ENCODE measurements at places on chromosomes 3 and 15.

DNA sequence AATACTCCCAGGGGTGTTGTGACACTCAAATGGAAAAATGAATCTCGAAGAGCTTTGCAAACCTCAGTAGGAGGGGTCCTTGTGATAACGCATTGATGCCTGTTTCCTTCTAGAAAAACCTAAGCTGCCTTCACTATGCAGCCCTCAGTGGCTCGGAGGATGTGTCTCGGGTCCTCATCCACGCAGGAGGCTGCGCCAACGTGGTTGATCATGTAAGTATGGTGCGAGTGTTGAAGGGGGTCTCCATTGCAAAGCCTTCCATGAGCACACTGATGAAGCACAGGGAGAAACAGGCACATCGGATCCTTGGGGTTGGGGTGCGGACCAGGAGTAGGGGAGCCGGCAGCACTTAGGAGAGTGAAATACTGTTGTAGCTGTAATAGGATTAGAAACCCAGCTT lies 22.3 kb downstream of the ANKDD1A start:
- DNase-seq, result no peak

DNA sequence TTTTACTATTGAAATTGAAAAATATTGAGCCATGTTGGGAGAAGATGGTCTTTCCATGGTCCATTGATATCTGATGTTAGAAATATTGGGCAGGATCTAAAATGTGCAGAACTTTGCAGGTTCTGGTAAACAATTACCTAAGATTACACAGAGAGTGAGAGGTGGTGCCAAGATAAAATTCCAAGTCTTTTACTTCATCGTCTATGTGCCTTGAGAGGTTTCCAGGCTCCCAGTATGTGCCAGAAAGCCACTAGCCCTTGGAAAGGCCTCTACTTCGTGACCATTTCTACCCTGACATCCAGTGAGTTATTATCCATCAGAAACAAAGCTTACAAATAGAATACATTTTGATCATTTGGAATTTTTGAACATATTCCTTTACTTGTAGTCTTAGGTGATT lies 27.6 kb downstream of the CD200 start:
- no peak for DNase-seq

GRCh38 chr15:101256757-101257156 lies 4.9 kb upstream of the CHSY1 start:
- DNase-seq, result no peak

DNA sequence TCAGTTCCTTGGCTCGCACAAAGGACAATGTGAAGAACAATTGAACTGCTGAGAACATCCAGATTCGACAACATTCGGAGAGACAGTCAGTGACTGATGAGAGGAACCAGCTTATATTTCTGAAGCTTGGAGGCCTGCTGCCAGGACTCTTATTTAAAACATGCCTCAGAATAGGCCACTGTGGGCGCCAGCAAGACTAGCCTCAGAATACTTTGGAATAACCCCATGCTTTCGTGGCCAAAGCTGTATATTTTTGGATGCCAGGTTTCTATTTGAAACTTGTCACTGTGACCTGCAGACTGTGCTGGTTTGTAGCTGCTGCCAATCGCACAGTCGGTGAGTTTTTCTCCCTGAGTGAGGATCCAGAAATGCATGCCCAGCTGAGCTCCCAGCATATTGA lies 129.9 kb upstream of the UBE3A start:
- DNase-seq, result no peak

GRCh38 chr3:775178-775880 lies 317.5 kb upstream of the CNTN6 start:
- DNase-seq, result no peak

- no peak for DNase-seq
Measured at GRCh38 chr3:66502245-66502874, 1.5 kb upstream of the LRIG1 start.

- no peak for DNase-seq
Measured at GRCh38 chr3:113634782-113635474, 61.5 kb downstream of the USF3 start.

- no peak for DNase-seq
Measured at GRCh38 chr3:43102773-43103480, 3.0 kb downstream of the POMGNT2 start.

- DNase-seq, result no peak
Measured at GRCh38 chr15:66164788-66165187, 88.8 kb downstream of the MEGF11 start.

GRCh38 chr3:65888196-65888595 lies 150.5 kb downstream of the MAGI1 start:
- DNase-seq, result no peak

DNA sequence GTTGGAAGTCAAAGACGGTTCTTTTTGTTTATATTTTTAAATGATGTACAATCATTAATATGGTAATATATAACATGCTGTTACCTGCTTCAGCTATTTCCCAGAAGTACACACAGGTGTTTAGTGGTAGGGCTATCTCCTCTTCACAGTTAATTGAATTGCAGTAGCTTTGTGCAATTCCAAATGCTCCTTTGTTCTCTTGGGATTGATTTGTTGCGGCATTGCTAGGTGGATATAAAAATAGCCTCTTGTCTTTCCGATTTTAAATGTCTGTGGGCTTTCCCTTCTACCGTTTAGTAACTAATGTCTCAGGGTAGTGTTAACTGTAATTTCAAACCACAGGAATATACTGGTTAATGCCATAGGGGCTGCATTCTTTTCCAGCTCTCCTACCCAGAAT lies 307.6 kb upstream of the SLITRK3 start:
- DNase-seq, result no peak

DNA sequence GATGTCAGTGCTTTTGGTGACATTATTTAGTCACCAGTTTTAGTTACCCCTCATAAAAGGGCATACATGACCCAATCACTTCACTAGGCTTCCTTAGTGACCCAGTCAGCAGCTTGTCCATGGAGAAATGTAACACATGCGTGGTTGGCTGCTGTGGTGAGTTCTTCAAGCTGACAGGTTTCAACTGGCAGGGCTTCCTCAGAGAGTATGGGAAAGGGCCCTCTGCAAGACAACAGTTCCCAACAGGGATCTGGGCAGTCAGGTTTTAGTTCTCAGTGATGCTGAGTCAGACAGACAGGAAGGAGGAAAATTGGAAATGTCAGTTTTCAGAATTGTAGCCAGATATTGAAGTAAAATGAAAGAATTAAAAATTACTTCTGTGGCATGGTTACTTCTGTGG lies 282.5 kb downstream of the TBL1XR1 start:
- no peak for DNase-seq

DNA sequence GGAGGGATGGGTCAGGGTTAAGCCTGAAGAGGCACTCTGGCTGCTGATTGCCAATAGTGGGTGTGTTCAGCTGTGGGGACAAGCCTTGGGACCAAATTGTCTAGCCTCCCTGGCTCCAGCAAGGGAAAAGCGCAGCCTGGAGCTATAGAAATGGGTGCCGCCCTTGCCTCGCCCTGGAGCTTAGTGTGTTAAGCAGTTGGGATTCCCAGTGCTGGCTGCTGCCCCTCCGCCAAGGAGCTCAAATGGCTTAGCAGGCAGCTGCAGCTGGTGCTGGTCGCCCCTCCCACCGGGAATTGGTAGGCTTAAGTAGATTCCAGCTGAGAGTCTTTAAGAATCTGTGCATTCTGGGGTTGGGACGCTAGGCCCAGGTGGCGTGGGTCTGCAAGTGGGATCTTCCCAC lies 662.9 kb upstream of the TBL1XR1 start:
- no peak for DNase-seq

DNA sequence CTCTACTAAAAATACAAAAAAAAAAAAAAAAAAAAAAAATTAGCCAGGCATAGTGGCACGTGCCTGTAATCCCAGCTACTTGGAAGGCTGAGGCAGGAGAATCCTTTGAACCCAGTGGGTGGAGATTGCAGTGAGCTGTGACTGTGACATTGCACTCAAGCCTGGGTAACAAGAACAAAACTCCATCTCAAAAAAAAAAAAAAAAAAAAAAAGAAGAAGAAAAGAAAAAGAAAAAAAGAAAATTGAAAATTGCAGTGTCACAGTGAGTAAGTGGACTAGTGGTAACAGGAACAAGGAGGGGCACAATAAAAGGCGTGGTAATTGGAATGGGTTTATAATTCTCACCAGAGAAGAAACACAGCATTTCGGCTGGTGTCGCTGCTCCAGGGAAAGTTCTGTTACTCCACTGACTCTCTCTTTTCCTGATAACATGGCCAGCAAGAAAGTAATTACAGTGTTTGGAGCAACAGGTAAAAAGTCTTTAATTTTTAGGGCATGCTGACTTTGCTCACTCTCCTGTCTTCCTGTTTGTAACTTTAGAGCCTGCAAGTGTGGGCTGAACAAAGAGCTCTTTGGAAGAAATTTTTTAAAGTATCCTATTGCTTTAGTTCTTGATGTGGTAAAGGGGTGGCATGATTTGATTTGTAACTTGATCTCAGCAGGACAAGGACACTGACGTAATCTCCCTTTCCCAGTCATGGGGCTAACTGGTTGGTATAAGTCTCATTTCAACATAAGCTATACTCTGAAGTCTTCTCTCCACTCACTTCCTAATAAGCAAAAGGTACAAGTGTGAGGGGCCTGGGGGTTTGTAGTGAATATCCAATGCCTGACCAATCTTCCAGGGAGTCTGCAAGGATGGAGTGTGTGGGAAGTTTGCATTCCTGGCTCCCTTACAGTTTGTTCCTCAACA lies 22.1 kb upstream of the TRA2B start:
- no peak for DNase-seq

GRCh38 chr3:115275896-115276295 lies 128.8 kb upstream of the ZBTB20 start:
- DNase-seq, result no peak

DNA sequence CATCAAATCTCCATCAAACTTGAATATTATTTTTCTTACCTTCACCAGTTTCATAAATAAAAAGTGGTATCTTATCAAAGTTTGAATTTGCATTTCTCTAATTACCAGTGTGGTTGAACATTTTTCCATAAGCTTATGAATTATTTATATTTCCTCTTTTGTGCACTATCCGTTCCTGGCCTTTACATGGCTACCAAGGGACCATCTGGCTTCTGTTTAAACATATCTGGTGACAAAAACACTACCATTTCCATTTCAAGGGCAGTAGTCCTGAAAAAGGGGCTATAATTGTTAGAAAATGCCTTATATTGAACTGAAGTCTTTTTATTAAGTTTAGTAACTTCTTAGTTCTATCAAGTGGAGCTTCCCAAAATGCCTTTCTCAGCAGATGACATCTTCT lies 44.3 kb upstream of the TM4SF4 start:
- DNase-seq, result no peak

- no peak for DNase-seq
Measured at GRCh38 chr3:166902374-166902773, 477.7 kb downstream of the ZBBX start.

DNA sequence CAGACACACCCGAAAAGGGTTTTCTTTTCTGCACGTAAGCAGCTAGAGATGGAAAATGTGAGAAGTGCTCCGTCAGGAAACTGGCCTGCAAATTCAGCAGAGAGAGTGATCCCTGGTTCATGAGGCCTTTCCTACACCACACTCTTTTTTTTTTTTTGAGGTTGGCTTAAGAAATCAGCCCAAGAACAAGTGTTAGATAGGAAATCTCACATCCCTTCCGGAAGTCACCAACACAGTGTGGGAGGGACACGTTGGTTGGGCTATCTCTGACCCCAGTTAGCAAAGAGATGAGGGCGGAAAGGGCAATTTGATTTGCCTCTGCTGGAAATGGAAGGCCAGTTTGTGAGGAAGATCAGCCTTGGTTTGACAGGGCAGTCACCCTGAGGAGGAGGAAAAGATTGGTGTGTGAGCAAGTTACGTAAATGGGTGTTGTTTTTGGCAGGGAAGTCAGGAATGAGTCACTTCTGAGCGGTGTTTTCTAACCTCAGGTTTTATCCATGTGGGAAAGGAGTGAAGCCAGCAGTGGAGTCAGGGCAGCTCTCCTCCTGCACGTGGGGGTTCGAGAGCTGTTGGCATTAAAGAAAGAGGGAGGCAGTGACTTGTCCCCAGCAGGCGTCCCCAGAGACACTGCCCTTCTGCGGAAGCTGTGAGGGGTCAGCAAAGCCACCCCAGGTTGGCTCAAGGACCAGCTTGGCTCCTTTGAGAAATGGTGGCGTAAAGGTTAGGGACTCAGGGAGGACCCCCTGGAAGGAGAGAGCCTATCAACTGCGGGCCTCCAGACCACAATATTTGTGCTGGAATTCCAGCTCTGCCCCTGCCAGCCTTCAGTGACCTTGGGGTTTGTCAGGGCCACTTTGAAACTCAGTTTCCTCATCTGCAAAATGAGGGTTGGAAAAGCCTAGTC lies 237.6 kb upstream of the BHLHE40 start:
- no peak for DNase-seq

DNA sequence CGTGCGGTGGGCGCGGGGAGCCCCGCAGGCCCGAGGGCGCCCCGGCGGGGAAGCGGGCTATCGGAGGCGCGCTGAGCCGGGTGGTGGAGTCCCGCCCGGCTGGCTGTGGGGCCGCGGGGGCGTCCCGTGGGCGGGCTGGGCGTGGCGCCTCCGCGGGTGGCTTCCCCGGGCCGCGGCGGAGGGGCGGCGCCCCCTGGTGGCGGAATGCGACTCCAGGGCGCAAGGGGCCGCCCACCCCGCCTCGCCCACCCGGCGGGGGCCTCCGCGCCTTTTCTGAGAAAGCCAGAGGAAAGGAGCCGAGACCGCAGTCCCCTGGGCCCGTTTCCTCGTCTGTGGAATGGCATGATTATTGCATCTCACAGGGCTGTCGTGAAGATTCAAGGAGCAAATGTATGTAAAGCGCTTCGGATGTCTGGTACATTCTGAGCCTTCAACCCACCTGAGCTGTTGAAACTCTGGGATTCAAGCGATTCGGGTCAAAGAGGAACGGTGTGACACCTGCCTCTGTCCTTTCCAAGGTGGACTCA lies 31.9 kb upstream of the RAB6B start:
- DNase-seq, result peak; percentile 62

DNA sequence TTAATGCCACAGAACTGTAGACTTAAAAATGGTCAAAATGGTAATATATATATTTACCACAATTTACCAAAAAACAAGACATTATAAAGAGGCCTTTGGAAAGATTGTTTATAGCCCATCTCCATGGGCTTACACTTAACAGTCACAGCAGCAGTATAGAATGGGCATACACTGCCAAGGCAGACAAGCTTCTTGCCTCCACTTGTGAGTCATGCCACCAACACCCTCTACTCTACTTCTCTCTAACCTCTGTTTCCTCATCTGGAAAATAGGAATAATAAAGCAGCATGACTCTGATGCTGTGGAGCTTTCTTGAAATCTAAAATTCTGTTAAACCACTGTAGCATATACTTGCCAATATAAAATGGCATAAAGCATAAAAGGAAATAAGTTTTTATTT lies 14.4 kb upstream of the GPR156 start:
- DNase-seq, result no peak
